NCI-H1694 (cell line): ENCODE measurements at places on chromosomes 6 and 20.

DNA sequence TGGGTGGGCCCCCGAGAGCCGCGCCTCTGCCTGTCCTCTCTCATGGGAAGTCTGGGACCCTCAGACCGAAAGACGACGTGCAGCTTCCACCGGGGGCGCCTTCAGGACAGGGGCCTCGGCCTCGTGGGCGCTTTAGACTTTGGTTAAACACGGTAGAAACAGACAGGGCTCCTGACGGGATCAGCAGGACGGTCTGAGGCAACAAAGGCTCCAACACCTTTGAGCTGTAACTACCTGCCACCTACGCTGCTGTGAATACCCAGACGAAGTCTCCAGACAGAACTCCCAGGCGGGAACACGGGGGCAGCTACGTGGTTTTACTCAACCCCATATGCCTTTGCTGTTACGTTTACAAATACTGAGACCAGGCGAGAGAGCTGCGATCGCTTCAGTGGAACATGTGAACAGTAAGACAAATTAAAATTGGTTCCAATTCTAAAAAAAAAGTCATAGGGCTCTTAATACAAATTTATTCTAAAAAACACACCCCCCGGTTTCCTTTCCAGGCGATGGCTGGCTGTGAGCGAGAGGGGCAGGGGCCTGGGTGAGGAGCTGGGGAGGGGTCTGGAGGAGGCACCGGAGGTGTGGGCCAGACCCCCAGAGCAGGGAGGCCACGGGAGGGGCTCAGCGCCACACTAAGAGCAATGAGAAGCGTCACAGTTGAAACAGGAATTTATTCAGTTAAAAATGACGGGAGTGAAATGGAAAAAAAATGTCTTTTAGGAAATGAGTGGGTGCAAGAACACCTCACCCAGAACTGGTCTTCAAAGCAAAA is 453.2 kb downstream of the QKI start:
- DNase-seq, result no peak

DNA sequence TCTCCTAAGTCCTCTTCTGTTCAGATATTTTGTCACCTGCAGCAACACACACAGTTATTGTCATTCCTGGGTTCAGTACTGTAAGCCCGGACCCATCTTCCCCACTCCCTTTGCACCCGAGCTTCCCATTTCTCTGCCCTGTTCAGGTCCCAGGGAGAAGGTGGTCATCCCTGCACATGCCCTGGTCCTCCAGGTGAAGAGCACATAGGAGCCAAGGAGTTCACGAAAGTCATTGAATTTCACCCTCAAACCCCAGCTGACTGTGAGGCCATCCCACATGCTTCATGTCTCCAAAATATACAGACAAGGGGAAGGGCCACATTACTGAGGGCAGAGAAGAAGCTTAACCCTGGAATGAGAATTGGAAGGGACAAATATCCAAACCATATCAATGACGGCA is 8.1 kb downstream of the HLA-DPA1 start:
- DNase-seq, result no peak

GRCh38 chr20:15895560-15896084 is 677.6 kb downstream of the KIF16B start:
- no peak for DNase-seq

GRCh38 chr6:43924222-43924702 is 154.3 kb downstream of the VEGFA start:
- DNase-seq, result no peak

GRCh38 chr6:121223212-121223611 is 111.1 kb downstream of the TBC1D32 start:
- no peak for DNase-seq

DNA sequence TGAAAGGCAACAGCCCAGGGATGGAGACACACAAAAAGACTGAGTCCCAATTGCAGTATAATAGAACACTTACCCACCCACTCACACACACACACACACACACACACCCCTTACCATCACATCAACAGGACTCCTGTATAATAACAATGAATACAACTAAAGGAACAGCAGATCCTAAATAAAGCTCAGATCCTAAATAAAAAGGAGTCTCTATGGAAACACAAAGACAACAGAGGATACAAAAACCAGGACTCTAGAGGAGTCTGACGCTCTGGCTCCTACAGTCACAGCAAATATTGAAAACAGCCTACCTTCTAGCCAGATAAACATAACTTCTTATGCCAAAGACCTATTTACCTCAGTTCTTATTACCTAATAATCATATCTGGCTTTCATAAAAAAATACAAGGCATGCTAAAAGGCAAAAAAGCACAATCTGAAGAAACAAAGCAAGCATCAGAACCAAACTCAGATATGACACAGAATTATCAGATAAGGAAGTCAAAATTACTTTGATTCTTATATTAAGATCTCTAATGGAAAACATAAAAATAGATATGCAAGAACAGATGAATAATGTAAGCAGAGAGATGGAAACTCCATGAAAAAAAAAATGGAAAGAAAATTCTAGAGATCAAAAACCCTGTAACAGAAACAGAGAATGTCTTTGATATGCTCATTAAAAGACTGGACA is 134.9 kb downstream of the MMUT start:
- DNase-seq, result no peak

- no peak for DNase-seq
Measured at GRCh38 chr20:44643596-44644229, 7.8 kb downstream of the ADA start.

GRCh38 chr20:45672765-45673164 is 2.7 kb upstream of the WFDC11 start:
- no peak for DNase-seq

- DNase-seq, result no peak
Measured at GRCh38 chr6:703552-703951, 10.6 kb upstream of the EXOC2 start.

- DNase-seq, result no peak
Measured at GRCh38 chr6:33397541-33397940, 5.9 kb downstream of the KIFC1 start.

DNA sequence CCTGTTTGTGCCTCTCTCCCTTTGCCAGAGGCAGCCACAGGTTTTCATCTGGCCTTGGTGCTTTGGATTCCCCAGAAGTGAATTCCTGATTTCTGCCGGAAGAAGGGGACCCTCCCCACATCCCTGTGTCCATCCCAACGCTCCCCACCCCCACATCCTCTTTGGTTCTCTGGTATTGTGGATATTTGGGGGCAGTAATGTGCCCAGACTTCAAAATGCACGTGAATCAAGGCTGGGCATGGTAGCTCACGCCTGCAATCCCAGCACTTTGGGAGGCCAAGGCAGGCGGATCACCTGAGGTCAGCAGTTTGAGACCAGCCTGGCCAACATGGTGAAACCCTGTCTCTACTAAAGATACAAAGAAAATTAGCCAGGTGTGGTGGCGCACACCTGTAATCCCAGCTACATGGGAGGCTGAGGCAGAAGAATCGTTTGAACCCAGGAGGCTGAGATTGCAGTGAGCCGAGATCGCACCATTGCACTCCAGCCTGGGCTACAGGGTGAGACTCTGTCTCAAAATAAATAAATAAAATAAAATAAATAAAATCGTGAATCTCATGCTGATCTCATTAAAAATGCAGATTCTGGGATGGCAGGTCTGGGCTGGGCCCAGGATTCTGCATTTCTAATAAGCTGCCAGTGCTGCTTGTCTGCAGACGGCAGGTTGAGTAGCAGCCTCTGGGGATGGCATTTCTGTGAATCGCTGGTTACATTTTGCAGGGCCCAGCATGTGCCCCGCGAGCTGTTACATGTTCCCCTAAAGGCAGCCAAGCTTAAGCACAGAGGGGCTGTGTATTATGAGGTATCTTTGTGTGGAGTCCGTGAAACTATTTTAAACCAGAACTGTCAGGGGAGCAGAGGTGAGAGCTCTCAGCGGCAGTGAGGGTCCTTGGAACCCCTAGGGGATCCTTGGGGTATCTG is 49.0 kb downstream of the SYNJ2 start:
- peak; percentile 6 for DNase-seq

GRCh38 chr6:117446861-117447260 is 21.1 kb upstream of the ROS1 start:
- DNase-seq, result no peak

- no peak for DNase-seq
Measured at GRCh38 chr6:3331971-3332370, 73.2 kb downstream of the PSMG4 start.

GRCh38 chr6:11012295-11012754 is 31.8 kb downstream of the ELOVL2 start:
- DNase-seq, result no peak

- peak; percentile 26 for DNase-seq
Measured at GRCh38 chr6:15391500-15391899, 145.6 kb downstream of the JARID2 start.

DNA sequence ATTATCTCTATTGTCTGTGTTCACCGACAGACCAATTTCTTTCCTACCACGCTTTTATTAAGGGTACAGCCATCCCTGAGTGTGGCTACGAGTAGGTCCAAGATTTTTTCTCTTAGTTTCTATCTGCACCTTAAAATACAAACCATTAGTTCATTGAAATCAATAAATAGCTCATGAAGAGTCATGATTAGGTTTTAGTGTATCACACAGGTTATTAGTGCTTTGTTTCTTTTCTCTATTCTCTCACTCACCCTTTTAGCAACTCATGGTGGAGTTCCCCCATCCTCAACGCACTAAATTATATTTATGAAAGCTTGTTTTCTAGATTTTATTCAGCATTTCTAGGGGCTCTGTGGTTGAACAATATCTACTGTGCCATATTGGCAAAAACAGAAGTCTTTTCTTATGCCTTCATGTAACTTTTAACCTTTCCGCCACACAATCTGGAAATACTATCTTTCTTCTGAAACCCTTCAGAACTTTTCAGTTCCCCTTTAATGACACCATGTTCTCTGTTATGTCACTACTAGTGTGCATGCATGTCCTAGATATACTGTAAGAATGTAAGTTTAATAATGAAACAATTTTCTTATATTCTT is 128.2 kb upstream of the LAMA2 start:
- DNase-seq, result no peak

- DNase-seq, result no peak
Measured at GRCh38 chr20:5776077-5776476, 25.9 kb downstream of the SHLD1 start.

DNA sequence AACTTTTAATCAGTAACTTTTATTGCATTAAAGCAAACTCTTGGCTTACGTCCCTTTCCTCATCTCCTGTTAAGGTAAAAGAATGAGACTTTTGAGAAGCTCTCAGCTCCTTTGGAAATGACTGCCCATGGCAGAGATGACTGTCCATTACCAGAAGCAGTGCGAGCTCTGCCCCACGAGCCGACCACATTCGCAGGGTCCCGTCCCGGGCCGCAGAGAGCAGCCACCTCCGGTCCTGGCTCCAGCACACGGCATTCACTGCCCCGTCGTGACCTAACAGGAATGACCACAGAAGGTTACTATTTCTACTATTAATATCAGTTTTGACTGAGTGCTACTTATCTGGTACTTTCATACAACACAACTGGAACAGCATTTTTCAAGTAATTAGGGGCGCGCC is 63.4 kb downstream of the WDR27 start:
- no peak for DNase-seq

DNA sequence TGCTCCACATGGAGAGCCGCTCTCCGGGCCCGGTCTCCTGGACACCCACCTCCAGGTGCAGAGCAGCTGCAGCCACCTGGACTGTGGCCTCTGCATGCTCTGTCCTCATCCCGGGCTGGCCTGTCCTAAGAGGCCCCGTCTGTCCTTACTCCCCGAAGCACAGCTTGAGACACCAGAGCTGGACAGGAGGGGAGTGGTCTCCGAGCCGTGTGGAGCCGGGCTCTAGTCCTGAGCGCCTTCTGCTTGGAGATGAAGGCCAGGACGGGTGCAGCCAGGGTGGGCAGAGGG is 6.7 kb upstream of the NTSR1 start:
- DNase-seq, result no peak

GRCh38 chr6:94376876-94377275 is 957.5 kb upstream of the EPHA7 start:
- DNase-seq, result no peak

DNA sequence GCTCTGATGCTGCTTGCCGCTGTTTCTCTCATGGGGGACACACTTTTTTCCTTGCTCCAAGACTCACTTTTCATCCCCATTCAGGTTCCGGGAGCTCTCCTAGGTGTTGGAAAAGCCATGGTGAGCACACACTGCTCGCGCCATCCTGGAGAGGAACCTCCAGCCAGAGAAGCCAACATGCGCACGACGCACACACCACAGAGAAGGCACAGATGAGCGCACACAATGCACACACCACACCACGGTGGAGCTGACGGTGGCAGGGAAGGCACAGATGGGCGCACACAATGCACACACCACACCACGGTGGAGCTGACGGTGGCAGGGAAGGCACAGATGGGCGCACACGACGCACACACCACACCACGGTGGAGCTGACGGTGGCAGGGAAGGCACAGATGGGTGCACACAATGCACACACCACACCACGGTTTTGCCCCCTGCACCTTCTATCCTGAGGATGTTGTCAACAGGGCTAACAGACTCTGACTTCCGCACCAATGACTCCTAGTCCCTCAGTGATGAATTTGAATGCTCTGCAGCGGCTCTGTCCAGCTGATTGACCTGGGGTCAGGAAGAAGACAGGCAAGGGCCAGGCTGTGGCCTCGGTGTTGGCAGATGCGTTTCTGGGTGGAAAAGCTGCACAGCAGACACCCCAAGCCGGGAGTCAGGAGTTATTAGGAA is 154.7 kb downstream of the ERMARD start:
- peak; percentile 14 for DNase-seq

GRCh38 chr6:147173675-147174308 is 30.4 kb upstream of the STXBP5 start:
- no peak for DNase-seq
